ENCODE measurements at places on chromosomes 5 and 9.

DNA sequence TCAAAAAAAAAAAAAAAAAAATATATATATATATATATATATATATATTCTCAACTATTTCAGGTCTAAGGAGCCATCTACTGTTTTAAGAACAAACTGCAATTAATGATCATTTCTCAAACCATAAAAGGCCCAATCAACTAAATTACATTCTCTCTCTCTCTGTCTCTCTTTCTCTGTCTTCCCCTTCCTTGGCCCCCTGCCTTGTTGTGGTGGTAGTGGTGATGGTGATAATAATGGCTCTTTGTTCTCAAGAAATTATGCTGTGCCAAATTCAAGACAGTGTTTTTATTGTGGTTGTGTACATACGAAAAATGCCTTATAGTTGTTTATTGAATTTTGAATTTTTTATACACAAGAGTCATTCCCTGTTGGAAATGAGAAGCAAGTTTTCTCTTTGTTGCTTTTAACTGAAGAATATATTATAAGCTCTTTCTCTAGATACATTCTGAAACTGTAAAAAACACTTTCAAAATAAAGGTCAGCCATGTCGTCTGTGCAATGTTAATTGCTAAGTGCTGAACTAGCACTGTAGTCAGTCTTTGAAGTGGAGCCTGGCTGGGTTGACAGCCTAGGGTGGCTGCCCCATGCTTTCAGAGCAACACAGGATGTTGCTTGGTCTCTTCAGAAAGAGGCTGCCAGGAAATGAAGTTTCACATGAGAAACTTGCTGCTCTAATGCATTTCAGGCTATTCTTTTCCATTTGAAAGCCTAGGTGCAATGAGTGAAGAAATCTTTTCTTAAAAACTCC is 96.0 kb downstream of the HINT1 start:
- no peak for DNase-seq

- DNase-seq, result no peak
Observed at GRCh38 chr9:100485196-100485595, 12.2 kb downstream of the TMEFF1 start.

DNA sequence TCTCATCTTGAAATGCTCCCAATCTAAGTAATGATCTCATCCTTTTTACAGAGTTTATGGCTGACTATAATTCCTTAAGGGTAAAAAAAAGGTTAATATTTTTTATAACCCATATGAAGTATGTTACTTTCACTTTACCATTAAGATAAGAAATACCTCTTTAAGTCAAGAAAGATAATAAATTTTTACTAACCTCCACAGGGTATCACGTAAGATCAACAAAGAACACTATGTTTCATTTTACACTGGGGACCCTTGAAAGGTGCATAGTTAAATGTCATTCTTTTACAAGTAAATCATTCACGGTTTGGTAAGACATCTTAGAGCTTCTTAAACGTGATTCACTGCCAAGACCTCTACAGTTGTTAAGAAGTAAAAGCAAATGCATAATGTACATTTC is 472.7 kb upstream of the CDH9 start:
- no peak for DNase-seq

- DNase-seq, result no peak
Observed at GRCh38 chr5:13218518-13218917, 726.0 kb downstream of the DNAH5 start.

DNA sequence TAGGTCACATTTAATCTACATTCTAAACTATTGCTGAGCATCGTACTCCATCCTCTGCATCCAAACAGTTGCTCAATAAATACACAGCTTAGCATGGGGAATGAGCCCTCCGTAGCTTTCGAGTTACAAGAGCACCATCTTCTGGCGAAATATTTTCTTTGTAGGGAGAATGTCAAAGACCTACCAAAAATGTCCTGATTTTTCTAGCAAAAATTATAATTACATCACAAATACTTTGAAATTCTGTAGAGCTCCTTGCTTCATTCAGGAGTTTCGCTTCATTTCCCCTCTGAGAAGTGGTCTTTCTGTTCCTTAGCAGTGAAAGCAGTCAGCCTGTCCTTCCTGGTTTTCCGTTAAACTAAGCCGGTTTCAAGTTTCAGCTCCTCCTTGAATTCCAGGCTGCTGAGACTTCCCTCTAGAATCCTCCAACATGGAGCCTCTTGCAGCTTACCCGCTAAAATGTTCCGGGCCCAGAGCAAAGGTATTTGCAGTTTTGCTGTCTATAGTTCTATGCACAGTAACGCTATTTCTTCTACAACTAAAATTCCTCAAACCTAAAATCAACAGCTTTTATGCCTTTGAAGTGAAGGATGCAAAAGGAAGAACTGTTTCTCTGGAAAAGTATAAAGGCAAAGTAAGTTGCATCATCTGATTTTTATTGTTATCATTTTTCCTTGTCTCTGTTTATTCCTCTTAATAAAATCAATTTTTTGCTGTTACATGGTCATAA is at the start of gene GPX8:
Gene GPX8, plus strand, starts transcription at position 409 of the 730 bp plus-strand sequence. Its CDS starts 22 bp downstream, at position 431.
- DNase-seq, result no peak

Measured in bone marrow (tissue), 2 donors.